Activated CD4-positive, alpha-beta memory T cell treated with anti-CD3 and anti-CD28 coated beads, Interleukin-2, amount 10 ng/mL, durations not matched to agents 7 days and 5 days (primary cell): ENCODE measurements at places on chromosomes 2 and 18. TPM values are rescaled to one million over a fixed set of nuclear protein-coding genes. Genes with fewer than 3 reads are reported as not detected.

Gene GPR17
- total RNA-seq, result not detected

DNA sequence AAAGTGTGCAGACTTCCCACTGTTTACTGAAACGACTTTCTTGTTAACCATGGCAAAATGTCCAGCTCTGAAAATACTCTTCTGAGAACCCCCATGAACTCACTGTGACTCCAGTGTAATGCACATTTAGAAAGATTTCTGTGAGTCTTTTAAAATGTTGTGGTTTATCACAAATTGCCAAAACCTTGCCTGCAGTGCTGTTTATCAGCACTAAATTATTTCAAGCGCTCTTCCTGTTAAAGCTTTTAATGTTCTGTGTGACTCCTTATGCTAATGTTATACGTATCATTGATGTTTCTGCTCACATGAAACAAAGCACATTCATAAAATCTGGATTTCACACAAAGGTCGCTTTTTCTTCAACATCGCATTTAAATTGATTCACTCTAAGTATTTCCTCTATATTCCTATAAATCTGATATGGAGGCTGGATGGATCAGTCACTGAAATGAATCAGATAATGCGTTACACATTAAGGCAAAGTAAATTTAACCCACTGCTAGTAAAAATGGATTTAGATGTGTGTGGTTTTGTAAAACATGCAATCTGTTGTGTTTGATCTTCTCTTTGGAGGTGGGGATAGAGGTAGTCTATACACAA lies 521.2 kb downstream of the NYAP2 start:
- DNase-seq, result no peak

Gene ARHGAP28
- total RNA-seq, result not detected

DNA sequence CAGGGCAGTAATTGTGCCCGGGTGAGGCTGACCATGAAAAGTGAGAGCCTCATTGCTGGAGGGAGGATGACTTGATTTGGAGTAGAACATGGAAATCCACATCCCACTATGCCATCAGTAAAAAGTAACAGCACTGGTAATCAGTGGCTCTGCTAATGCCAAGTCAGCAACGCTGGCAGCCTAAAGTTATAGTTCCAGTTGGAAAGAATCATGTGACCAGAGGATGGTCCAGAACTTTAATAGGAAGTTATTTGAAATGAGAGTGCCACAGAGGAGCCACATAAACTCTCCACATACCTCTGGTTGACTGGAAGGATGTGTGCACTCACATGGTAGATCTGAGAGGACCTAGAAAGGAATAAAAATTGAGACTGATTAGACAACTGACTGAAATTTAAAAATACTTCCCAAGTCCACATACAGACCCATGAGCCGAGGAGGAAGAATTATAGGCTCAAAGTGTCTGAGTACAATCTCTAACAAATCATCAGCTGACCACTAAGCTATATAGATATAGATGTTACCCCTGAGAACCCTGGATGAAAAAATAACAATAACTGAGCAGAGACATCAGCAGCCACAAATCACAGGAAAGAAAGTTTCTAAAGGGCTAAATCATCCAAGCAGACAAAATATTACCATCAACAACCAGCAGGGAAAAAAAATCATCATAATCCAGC lies 346.8 kb downstream of the STK39 start:
- DNase-seq, result no peak

GRCh38 chr2:97969081-97970067 lies 26.4 kb downstream of the TMEM131 start:
- no peak for DNase-seq

Gene PLEK
- total RNA-seq, result 9.5 TPM

DNA sequence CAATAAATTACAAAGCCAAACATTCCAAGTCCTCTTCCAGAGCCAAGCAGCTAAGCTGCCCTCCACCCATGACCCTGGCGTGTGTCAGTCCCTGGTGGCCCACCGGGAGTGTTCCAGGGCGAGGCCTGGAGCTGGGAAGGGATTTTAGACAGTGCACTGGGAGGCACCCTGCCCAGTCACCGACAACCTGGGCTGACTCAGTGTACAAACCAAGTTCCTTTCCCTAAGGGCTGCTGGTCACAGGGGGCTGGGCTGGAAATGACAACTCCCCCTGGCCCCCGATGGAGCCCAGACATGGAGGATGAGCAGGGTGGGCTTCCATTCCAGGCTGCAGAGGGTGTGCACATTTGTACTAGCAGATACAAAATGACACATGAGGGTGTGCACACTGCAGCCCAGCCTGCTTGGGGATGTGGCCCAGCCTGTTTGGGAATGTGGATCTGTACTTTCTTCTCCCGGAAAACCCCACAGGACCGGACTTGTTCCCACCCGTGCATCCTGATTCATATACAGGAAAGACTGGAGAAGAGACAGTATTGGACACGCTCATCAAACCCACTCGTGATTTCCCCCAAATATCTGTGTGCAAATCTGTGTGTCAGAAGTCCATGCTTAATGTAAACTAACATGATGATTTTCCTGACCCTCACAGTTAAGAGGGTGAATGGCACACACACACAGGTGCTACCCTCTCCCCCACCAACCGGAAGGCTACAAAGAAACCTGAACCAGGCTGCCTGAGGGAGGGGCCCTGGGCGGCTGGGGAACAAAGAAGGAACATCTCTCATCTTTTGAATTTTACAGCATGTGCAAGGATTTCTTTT lies 58.9 kb downstream of the NDUFA10 start:
- no peak for DNase-seq

- no peak for DNase-seq
Measured at GRCh38 chr2:206832873-206833272, 67.5 kb downstream of the FASTKD2 start.

Gene UGT1A5
- total RNA-seq, result not detected

Gene GAREM1
- 0.18 TPM for total RNA-seq

Gene ZC3H6
- 13.5 TPM for total RNA-seq

DNA sequence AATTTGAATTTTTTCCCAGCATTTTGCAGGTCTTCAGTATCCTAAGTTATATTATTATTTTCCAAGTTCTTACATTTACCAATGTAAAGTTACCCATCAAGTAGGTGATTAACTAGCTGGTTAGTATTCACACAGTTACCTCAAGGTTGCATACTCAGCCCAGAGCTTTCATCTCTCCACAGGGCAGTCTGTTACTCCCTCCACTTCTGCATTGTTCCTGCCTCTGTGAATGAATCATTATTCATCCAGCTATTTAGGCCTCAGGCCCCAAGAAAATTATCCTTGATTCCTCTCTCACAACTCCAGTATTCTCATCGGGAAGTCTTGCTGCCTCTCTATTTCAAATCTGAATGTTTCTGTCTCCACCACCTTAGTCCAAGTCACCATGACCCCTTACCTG lies 92.2 kb downstream of the SMC6 start:
- DNase-seq, result no peak

Gene DUSP19
- total RNA-seq, result 1.1 TPM

Gene BMP10
- not detected for total RNA-seq

DNA sequence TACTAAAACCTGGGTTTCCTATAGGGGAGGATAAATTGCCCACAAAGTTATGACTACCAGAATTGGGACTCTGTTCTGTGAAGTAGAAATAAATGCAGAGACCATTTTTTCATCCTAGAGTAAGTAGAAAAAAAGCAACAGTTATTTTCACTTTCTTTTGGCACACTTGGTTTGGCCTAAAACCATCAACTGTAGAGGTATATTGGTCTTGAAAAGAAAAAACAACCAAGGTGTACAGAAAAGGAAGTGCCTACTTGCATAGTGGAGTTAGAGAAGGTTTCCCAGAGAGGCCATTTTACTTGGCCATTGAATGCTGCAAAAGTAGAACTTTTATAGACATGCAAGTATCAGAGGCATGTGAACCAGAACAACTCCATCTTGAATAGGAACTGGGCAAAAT lies 89.4 kb upstream of the TACR1 start:
- DNase-seq, result no peak

DNA sequence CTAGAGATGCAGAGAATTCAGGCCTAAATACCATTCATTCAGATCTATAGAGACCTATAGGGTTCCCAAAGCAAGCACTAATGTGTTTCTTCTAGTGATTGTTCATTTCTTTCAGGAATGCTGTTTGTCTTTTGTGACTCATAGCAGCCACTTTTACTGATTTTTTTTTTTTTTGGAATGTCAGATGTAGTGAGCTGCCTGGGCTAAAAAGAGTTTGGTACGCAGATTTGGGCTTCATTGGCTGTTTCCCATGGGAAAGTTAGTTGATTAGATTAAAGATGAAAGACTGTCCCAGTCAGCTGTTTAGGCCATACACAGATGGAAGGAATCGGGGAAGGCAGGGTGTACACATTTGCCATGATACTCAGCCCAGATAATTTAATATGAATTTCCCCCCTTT lies 87.6 kb downstream of the CDC42EP3 start:
- no peak for DNase-seq

Gene CRYGD
- total RNA-seq, result not detected

DNA sequence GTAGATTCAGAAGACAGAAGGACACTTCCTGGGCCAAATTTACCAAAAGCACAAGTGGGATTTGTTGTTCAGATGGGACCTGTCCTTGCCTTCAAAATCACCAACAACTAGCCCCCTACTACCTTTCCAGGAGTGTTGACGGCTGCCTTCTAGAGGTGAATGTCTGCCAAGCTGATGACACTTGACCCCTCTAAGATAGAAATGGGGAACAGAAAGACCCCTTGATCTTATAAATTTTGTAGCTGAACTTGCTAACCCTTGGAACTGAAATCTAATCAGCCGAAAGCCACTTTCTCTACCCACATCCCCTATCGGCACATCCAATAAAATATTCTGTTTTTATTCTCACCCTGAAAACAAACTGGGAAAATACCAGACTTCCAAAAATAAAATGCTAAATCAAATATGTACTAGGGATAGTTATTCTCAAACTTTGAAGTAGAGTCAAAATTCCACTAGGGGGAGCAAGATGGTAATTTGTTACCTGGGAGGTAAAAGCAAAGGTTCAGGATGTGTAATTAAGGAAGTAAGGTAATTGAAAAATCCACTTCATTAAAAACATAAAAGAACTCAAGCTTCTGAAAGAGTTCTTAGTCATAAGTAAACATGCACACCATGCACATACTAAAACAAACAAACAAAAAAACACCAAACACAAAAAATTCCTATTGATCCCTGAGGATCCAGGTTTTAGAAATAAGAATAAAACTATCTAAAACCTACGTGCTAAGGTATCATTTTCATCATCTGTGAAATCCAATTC lies 119.2 kb downstream of the ANKRD44 start:
- DNase-seq, result no peak

Gene C1GALT1C1L
- not detected for total RNA-seq

Gene SUPT7L
- total RNA-seq, result 37.2 TPM

- no peak for DNase-seq
Measured at GRCh38 chr2:172223601-172224054, 120.9 kb upstream of the DLX2 start.

Gene HOXD13
- total RNA-seq, result not detected

- DNase-seq, result no peak
Measured at GRCh38 chr2:232286001-232286868, 92.3 kb upstream of the ALPP start.

DNA sequence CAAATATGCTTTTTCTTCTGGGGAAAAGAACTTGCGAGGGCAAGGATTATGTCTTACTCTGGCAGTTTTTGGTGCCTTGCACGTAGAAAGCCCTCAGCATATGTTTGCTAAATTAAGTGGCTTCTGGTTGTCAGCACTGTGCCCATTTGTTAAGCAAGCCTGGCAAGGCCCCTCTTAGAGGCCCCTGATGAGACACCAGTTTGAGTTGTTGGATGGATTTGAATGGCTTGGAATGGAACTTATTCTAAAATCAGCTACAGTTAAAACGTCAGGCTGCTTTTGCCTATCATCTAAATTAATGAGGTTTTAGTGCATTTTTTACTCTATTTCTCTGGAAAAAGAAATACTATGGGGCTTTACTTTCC lies 28.2 kb downstream of the TMEM182 start:
- no peak for DNase-seq

Gene SKA1
- total RNA-seq, result 45.6 TPM

DNA sequence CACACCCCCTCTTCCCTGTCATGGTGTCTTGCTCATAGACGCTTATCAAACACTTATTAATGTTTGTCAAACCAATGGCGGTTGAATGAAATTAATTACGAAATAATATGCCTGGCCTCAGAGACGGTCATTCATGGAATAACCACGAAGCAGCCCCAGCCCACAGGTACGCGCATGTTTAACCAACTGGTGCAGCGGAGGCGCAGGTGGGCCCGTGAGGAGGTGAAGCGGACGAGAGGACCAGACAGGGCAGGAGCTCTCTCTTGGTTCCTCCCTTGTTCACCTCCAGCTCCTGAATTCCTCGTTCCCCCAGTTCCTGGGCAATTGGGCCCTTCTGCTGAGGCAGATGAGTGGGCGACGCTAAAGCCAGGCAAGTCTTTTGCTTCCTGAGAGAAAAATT lies 169.8 kb downstream of the TNS1 start:
- no peak for DNase-seq

DNA sequence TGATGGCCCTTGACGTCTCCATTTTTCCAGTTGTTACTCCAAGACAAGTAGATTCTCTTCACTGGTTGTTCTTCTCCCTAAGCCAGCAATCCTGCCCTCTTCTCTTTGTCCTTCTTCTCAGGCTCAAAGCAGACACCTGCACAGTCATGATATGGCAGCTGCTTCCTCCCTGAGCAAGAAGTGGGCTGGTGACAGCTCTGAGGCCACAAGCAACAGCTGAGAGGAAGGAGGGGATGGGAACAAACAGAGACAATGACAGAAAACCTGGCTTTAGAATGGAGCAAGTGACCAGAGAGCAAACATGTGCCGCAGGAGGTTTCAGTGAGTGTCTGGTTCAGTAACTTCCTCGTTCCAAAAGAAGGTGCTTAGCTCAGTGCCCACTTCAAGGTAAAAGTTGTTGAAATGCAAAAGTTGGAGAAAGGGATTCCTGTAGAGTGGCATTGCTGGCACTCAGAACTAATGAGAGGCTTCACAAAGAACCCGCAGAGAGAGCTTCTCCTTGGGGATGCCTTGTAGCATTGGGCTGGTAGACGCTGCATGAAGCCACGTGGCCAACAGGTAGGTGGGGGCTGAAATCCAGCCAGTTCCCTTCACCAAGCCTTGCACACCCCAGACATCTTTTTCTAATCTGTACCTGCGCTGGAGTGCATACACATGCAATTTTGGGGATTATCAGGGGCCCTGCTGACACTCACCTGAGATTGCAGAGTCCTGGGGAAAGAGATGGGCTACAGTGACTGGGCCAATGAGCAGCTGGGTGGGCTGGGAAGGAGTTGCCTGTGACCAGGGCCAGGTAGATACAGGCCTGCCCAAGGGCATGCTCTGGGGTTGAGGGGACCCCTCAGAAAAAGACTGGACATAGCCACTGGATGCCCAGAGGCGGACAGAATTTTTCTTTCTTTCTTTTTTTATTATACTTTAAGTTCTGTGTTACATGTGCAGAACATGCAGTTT lies 153.3 kb upstream of the RAB12 start:
- no peak for DNase-seq

DNA sequence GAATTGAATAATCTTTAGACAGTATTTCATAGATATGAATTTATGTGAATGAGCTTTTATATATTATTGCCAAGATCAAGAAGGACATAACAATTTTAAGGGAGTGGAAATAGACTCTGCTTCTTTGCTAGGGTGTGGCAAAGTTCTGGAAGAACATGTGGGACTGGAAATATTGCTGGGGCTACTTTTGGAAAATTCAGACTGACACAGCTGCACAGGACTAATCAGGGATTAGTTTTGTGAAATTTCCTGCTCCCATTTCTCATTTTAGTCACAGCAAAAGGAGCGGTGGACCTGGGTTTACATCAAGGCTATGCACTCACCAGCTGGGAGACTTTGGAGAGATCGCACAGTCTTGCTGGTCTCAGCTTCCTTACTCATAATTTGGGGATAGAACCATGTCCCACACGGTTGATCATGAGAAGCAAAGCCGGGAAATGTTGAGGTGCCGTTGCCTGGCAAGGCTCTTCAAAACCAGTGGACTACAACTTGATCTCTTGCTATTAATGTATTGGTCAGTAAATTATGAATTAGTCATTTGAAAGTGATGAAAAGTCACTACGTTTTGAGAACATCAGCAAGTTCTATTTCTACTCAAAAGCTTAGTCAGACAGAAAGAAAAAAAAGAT lies 42.4 kb downstream of the IL1RL2 start:
- DNase-seq, result no peak
